ENCODE measurements at places on chromosomes 7 and 10. TPM values are rescaled to one million over a fixed set of nuclear protein-coding genes. Genes with fewer than 3 reads are reported as not detected.

DNA sequence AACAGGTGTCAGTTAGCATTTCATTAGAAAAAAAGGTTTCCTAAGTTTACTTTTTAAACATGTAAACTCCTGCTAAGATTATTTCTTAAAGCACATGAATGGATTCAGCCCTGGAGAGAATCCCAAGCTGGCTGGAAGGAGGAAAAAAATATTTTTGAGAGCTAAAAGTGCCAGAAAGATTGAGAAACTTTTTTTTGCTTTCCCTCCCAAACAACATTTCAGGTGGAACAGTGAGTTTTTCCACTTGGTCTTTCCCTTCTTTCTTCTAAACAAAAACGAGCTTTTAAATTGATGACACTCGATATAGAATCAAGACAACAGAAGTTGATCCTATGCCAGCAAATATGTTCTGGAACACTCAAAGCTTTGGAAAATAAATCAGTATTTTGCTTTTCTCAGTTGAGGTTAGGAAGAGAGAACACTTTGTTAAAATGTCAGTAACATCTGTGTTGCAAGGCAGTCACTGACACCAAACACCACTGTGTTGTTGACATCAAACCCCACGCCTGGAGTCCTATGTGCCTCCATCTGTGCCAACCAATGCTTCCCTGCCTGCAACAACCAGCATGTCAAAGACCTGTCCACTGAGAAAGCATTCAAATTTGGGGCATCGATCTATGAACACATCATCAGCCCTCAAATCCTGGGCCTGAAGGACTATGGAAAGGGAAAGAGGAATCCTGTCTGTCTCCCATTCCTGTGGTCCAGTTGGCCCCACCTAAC lies 22.9 kb upstream of the INSIG1 start:
- no peak for DNase-seq

The OR9A2 gene
- not detected for polyA plus RNA-seq

- no peak for DNase-seq
Measured at GRCh38 chr7:127799535-127800305, 147.7 kb downstream of the SND1 start.

- DNase-seq, result no peak
Measured at GRCh38 chr10:6211671-6212635, 9.2 kb downstream of the PFKFB3 start.

GRCh38 chr10:76942628-76943416 lies 694.8 kb downstream of the KCNMA1 start:
- no peak for DNase-seq

GRCh38 chr10:70584366-70584765 lies 18.2 kb downstream of the PRF1 start:
- DNase-seq, result no peak

DNA sequence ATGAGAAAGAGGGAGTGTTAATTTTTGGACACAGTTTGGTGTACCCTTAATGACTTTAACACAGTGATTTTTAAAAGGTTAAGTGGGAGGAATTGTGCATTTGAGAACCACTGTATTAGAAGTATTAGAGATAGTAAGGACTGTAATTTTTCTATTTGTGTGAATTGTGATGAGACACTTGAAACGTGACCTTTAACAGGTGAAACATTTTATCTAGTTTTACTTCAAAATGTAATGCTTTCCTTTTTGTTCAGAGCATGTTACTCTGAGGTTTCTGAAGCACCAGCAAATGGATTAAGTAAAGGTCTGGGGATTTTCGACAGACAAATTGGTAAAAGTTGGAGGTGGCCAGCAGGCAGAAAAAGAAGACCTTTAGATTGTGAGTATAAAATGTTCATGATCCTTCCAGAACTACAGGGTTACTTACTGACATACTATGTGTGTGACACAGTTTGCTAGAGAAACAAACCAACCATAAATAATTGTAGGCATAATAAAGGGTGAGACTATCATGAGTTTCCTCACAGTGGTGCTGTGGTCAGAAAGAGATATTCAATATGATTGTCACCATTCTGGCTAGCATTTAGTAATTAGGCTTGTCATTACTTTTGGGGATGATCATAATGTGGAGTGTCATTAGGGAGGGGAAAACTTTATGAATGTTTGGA lies 26.1 kb downstream of the LCOR start:
- no peak for DNase-seq
